NCI-H187 (cell line): ENCODE measurements at places on chromosomes 16 and 17.

DNA sequence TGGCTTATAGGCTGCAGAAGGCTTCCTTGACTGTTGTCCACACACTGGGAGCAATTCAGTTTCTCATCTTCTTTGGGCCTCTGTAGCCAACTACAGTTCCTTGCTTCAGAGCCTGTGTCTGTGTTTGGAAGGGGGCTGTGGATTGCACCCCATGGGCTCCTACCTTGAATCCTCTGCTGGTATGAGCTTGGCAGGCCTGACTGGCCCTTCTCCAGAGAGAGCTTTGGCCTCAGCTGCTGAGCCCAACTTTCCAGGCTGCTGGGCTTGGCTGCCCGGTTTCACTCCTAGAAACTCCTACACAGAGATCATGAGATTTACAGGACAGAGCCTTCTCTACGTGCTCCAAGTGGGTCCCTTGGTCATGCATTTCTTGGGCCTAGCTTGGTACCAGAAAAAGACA, 354.4 kb downstream of the SNX29 start:
- DNase-seq: no peak

- DNase-seq: no peak
These were observed 108.4 kb downstream of the CDH13 start for GRCh38 chr16:82735186-82735585.

DNA sequence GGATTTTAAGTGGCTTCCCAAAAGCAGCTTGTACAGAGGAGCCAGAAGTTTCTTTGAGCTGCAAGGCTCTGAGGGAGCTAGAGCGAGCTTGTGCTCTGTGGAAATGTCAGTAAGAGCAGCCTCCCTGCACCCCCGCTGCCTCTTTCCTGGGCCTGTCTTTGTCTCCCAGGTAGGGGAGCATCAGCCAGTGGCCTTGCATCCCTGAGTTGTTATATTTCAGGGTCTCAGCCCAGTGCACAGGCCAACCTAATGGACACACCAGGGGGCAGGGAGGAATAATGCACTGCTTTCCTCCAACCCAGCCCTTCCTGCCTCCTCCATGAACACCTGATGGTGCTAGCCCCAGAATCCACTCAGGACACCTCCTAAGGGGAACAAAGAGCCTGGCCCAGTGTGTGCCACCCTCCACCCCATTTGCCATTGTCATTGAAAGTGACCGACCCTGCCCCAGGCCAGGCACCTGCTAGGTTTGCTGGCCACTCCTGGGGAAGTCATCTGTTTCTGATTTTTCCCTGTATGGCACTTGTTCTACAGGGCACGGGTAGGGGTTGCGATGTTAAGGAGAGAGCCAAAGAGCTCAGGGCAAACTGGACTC, 6.3 kb downstream of the TPPP3 start:
- no peak for DNase-seq

GRCh38 chr17:44115585-44116415, 7.6 kb downstream of the HDAC5 start:
- no peak for DNase-seq

- DNase-seq: no peak
These were observed at the start of gene FBXO47 for GRCh38 chr17:38967290-38967738. Gene FBXO47 (minus strand): TSS chr17:38967403. CDS start chr17:38963025, 4,378 bp downstream.

- no peak for DNase-seq
These were observed 10.2 kb downstream of the ENDOV start for GRCh38 chr17:80424878-80425765.

DNA sequence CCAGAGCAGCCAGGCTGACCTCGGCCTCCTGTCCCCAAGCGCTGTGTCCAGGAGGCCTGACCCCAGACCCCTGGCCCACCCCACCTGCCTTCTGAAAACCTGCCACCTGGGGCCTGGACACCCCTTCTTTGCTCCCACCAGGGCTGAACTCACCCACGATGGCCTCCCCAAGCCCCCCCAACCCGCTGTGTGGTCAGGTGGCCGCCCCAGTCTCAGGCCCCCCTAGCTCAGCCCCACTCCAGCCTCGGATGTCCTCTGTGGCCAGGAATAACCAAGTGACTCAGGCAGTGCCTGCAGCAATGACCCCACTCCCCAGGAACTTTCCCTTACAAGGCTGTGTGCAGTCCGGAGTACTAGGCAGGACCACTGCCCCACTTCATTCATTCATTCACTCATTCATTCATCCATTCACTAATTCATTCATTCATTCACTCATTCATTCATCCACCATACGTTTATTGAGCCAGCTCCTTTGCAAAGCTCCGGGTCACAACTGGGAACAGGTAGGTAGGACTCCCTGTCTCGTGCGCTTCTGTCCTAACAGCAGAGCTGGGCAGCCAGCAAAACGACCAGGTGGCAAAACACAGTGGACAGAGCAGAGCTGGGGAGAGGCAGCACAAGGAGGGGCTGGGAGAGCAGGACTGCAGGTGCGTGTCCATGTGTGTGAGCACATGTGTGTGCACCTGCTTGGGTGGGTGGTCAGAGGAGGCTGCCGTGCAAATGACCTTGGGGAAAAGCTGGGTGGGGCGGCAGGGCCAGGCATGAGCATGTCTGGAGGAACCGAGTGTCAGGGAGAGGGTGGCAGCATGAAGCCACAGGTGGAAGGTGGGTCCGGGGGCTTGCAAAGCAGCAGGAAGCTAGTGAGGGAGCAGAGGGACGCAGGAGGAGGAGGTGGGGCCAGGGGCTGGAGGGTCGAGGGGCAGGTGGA, 75.8 kb upstream of the CBX4 start:
- DNase-seq: no peak

DNA sequence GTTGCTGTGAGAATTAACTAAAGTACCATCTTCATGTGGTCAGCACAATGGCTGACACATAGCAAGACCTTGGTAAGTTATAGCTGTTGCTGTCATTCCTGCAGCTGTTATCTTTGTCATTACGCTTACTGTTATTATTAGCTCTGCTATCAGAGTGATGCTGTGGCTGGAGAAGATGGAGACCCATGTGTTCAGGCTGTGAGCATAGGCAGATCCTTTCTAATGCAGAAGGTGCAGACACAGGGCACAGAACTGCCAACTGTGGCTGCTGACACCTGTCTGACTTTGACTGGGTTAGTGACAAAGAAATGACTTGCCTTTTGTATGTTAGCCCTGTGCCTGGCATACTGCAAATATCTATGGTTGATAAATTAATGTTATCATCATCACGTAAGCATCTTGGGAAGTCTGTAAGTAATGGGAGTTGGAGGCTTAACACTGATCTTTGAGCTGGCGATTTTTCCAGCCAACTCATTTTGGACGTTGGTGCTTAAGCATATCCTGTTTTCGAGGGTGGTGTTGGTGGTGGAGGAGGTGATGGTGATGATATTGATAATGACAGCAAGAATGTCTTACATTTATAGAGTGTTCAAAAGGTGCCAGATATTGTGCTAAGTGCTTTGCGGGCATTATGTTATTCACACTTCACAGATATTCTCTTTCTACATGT, 695.3 kb downstream of the WWOX start:
- no peak for DNase-seq

- DNase-seq: no peak
These were observed 105.5 kb downstream of the AXIN2 start for GRCh38 chr17:65455972-65456343.

- no peak for DNase-seq
These were observed 37.3 kb upstream of the ABR start for GRCh38 chr17:1217089-1217385.

- DNase-seq: no peak
These were observed 9.6 kb upstream of the PRPSAP1 start for GRCh38 chr17:76363107-76363842.

- no peak for DNase-seq
These were observed 8.6 kb upstream of the CENPV start for GRCh38 chr17:16361874-16362273.

- no peak for DNase-seq
These were observed 79.2 kb downstream of the SLC39A11 start for GRCh38 chr17:73013301-73013700.
